Right forelimb (tissue), 1 donor: ENCODE measurements at places on chromosomes 6 and 20.

DNA sequence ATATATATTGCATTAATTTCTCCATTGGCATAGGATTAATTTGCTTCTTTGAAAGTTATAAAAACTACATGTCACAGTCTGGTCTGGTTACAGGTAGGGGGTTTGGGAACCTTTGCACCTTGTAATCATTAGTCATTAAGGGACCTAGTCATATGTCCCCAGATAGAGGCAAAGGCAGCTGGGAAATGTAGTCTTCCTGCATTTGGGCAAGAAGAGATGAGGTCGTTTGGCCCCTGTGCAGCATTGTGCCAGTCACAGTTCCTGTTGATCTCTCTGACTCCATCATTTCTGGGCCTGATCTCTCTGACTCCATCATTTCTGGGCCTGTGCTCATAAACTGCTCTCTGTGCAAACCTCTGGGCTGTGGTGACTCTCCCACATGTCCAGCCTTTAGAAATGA lies 73.2 kb downstream of the BCKDHB start:
- no peak for DNase-seq

DNA sequence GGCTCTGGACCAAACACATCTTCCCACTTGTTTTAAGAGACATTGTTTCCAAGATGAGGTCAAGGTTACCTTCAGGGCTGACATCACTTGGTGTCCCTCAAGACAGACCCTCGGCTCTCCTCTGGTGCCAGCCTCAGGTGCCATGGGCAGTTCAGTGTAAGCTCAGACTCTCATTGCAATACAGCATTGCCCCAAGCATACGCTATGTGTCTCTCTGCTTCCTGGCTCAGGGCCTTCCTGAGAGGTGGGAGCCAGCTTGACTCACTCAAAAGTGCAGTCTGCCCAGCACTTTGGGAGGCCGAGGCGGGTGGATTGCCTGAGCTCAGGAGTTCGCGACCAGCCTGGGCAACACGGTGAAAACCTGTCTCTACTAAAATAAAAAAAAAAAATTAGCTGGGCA lies 51.7 kb downstream of the SLC24A3 start:
- no peak for DNase-seq

DNA sequence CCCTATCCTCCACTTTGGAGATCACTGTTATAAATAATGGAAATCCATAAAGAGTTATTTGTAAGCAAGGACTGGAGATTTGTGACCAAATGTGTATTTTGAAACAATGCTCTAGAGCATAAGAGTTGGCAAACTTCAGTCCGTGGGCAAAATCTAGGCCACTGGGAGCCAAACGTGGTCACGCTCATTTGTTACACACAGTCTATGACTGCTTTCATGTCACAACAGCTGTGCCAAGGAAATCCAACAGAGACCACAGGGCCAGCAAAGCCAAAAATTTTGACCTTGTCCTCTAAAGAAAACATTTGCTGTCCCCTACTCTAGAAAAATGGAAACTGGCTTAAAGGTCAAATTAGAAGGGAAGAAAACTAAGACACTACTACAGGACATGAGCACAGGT lies 7.9 kb downstream of the ZNF334 start:
- no peak for DNase-seq

GRCh38 chr20:12925863-12926793 lies 82.6 kb upstream of the SPTLC3 start:
- DNase-seq: no peak

- no peak for DNase-seq
These were observed 79.5 kb upstream of the ATXN1 start for GRCh38 chr6:16840725-16841124.

DNA sequence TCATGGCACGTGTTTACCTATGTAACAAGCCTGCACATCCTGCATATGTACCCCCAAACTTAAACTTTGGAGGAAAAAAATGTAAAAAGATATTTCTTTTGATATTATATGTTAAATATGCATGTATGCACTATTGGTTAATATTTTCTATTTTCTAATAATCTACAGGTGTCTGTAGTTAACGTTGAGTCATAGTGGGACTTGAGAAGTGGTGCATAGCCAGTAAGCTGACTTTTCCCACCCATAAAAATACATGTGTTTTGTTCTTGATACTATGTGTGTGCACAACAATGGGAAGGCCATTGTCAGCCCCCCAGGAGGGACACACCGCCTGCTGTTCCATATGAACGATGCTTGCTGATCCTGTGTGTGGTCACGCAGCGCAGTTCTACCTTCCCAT lies 49.1 kb downstream of the FAM120B start:
- no peak for DNase-seq

DNA sequence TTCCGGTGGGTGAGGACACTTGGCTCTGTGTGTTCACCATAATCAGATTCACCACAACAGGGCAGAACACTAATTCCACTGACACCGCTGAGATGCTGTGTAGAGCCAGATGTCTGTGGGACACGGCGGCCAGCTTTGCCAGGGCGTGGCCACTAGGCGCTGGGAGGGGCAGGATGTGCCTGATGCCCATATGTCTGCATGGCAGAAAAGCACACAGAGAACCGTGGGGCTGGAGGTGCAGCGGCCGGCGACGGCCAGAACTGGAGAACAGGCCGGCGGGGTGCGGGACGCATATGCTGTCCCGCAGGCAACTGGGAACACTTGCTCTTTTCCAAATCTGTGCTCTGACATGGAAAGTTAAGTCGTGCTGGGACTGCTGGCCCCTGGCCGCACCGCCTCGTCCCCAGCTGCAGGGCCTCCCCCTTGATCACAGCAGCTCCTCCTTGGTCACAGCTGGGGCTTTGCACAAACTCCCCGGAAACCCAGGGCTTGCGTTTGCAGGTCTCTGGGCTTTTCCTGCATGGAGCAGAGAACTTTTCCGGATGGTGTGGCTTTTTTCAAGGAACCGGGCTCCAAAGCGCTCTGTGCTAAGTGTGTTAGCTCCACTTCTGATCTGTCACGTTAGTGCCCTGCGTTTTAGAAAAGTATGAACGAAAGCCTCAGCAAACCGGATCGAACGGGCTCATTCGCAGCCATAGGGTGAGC lies 31.1 kb downstream of the NTSR1 start:
- DNase-seq: no peak

DNA sequence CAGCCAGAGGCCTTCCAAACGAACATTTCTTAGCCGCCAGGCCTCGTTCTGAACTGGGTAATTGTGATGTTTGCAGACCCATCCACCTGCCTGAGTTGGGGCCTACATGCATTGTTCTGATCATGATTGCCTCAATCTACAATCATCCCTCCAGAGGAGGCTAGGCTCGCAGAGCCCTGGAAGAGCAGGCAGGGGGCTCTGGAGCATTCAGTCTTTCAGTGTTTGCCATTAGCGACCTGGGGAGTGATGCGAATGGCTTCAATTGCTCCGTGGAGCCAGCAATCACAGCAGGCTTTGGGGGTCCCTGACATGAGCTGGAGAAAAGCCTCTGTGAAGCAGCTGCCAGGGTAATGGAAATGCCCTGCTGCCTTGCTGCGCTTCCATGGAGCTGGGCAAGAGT lies 22.0 kb downstream of the SNAP25 start:
- DNase-seq: no peak

- peak; percentile 65 for DNase-seq
These were observed 15.5 kb downstream of the COL9A3 start for GRCh38 chr20:62832212-62832922.

DNA sequence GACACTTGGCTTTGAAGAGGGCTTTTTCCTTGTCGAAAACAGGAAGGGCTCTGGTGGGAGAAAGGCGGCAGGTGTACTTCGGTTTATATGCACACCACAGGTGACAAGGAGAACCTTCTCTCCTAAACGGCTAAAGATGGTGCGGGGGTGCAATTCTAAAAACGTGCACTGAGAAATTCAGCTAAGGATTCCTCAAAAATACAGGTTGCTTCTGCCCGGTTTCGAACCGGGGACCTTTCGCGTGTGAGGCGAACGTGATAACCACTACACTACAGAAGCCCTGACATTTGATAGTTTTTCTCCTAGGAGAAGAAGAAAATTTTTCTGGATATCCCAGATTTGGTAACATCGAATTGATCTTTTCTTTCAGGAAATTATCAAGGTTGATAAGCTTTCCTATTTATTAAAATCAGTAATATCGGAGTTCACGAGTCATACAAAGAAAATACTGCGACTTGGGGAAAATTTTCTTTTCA lies 32.0 kb downstream of the POM121L2 start:
- no peak for DNase-seq

- no peak for DNase-seq
These were observed 40.2 kb upstream of the NEDD9 start for GRCh38 chr6:11272491-11273192.

DNA sequence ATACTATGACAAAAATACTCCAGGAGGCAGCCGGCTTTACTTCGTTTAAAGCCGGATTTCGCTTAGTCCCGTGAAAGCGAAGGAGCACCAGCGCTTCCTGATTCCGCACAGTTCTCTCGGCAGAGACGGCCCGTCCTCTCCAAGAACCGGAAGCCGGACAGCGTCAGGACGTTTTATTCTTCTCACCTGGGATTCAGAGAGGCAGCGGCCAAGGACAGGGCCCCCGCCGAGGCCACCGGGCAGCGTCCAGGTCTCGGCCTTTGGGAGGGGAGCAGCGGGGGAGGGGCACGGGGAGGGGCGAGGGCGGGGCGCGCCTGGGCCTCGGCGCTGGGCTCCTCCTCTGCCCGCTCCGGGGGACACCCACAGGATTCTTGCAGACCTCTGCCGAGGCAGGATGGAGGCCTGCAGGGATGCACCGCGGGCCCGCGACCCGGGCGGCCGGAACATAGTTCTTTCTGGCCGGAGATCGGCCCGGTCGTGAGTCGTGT lies 2.8 kb upstream of the DIDO1 start:
- DNase-seq: peak; percentile 83

GRCh38 chr6:34855463-34855862 lies 32.4 kb downstream of the TAF11 start:
- DNase-seq: no peak

DNA sequence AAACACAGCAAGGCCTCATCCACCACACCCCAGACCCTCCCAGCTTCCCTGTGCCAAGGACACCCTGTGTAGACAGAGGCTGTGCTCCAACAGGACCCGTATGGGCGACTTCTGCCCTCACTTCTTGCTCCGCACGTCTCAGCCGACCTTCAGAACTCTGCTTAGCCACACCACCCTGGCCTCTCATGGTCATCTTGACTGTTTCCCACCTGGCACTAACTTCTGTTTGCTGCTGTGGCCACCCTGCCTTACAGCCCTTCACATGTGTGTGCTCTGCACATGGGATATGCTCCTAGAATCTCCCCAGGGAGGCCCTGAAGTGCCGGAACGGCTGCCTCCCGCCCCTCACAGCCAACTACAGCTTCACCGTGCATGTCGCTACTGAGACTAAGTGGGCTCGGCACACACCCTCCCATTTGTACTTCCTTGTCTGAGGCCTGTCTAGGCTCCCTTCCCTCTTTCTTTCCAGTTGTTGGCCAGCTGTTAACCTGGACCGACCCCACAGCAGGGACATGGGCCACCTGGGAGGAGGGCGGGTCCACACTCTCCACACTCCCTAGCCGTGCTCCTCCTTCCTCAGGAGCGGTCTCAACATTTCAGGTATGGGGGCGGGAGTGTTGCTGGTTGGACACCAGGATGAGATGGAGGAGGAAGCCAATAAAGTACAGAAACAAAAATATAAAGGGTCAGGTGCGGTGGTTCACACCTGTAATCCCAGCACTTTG lies 69.6 kb downstream of the PYGB start:
- peak; percentile 29 for DNase-seq

GRCh38 chr20:15162079-15162647 lies 824.8 kb upstream of the FLRT3 start:
- no peak for DNase-seq

DNA sequence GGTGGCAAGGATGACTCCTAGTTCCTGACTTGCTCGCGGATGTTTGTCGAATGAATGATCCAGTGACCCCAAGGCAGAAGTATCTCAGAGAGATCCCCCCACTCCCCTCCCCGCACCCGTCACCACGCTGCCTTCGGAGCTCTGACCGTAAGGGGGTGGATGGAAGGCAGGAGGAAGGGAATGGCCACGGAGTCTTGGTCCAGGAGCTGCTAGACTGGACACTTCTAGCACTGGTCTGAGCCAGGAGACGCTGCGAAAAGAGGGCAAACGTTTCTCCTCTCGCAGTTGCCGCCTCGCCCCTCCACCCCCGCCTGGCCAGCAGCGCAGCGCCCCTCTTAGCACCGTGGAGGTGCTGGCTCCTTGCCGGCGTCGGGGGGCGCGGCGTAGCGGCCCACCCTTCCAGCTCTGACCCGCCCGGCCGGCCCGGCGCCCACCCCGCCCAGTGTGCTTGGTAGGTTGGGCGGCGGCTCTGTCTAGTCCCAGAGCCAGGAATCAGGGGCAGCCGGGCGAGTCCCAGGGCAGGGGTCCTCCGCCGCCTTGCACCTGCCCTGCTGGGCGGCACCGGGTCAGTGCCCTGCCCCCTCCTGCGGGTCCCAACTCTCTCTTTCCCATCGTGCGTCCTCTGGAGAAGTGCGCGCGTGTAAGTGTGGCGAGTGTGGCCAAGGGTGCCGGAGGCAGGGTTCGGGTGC lies 2.4 kb upstream of the DBNDD2 start:
- DNase-seq: no peak

GRCh38 chr6:54633601-54634000 lies 213.0 kb upstream of the FAM83B start:
- no peak for DNase-seq

DNA sequence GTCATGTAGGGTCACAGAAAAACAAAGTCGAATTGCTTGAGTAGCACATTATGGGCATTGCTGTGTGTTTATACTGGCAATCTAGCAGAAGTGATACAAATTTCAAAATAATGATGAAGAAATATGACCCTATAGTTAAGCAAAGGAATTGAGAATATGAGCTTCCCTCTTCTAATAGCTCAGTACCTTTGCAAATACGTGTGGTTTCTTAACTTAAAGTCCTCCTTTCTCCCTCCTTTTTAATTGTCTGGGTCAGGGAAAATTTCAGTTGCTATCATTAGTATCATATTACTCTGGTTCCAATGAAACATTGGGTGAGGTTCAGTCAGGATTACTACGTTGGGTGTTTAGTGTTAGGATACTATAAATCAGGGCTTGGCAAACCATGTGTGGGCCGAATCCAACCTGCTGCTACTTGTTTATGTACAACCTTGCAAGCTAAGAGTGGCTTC lies 166.8 kb upstream of the CARMIL1 start:
- no peak for DNase-seq

- DNase-seq: no peak
These were observed 39.9 kb downstream of the ANKRD60 start for GRCh38 chr20:58188527-58188926.

GRCh38 chr6:6820641-6821238 lies 232.2 kb downstream of the LY86 start:
- DNase-seq: no peak

DNA sequence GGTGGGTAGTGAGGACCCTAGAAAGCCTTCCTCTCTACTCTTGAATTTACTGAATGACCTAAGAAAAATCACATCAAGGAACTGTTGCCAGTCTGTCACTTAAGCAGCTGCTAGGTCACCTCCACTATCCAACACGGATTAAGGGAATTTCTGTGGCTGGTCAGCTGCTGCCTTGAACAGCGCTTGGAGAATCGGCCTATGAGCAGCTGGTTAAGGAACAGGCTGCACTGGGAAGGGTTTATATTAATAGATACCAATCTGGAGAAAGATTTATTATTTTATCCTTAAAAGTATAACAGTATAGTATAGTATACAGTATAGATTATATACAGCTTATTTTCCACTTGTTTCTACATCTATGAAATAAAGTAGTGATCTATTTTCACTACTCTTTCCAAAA lies 6.5 kb downstream of the PTPRK start:
- DNase-seq: no peak

GRCh38 chr20:9374480-9374879 lies 139.9 kb upstream of the LAMP5 start:
- no peak for DNase-seq

- no peak for DNase-seq
These were observed 72.5 kb downstream of the ATP9A start for GRCh38 chr20:51695574-51696303.

GRCh38 chr6:10528158-10528981 lies 7.2 kb downstream of the GCNT2 start:
- no peak for DNase-seq

- DNase-seq: no peak
These were observed 527.1 kb upstream of the MARCKS start for GRCh38 chr6:113329942-113330635.
